A549 treated with CORT108297 at 1 μM for 4 hours (cell line): ENCODE measurements at places on chromosomes 1 and 21. TPM values are rescaled to one million over a fixed set of nuclear protein-coding genes. Genes with fewer than 3 reads are reported as not detected.

The ARHGEF10L gene
- 4.8 to 8.5 TPM (median 6.9 TPM) in 5 replicates for total RNA-seq

The S100A12 gene
- not detected in 5 replicates for total RNA-seq

The STYXL2 gene
- not detected in 5 replicates for total RNA-seq

The HSPA6 gene
- total RNA-seq = 2.0 to 10.4 TPM (median 2.4 TPM) in 5 replicates

The PERM1 gene
- 0.07 to 0.24 TPM (median 0.14 TPM) in 4 of 5 replicates, not detected in the other for total RNA-seq
